Cortex of kidney (tissue), 1 donor: ENCODE measurements at places on chromosomes 7 and 10.

DNA sequence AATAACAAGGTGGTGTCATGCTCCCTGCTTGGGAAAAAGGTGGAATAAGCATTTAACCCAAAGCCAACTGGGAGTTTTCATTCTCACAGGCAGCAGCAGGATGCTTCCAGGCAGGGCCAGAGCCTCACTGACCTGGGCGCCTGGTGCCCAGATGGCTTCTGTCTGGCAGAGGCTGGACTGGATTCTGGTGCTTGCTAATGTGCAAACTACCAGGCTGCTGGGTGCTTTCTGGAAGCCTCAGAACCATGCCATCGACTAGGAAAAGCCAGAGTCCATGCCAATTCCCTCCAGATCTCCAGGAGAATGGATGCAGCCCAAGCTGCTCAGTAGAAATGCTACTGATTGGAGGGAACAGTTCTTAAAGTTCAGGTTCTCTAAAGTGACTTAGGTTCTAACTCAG, 36.2 kb downstream of the VIPR2 start:
- DNase-seq = no peak

DNA sequence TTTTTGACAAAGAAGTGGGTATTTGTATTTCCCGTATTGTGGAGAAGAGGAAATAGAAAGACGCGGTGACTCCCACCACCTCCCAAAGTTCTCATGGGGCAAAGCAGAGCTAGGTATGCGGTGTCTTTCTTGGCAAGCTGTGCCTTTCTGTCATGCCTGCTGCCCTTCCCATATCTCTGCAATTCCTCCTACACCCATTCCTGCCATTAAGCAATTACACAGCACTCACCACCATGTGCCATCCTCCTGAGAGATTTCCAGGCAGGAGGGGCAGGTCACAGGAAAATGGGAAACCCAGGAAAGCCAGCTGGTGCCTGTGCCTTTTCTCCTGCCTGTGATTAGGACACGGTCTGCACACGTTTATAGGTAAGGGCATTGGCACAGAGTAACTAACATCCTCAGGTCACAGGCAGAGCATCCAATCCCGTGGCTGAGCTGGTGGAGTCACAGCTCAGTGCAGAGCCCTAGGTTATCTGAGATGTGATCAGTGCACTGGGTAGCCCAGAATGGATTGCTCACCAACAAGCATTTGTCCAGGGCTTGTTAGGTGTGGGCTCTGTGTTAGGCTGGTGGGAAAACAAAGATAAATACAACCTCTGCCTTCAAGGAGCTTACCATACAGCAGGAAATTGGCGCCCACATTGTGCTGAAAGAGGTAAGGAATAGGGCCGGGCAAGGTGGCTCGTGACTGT, 9.4 kb upstream of the CRTAC1 start:
- no peak for DNase-seq

DNA sequence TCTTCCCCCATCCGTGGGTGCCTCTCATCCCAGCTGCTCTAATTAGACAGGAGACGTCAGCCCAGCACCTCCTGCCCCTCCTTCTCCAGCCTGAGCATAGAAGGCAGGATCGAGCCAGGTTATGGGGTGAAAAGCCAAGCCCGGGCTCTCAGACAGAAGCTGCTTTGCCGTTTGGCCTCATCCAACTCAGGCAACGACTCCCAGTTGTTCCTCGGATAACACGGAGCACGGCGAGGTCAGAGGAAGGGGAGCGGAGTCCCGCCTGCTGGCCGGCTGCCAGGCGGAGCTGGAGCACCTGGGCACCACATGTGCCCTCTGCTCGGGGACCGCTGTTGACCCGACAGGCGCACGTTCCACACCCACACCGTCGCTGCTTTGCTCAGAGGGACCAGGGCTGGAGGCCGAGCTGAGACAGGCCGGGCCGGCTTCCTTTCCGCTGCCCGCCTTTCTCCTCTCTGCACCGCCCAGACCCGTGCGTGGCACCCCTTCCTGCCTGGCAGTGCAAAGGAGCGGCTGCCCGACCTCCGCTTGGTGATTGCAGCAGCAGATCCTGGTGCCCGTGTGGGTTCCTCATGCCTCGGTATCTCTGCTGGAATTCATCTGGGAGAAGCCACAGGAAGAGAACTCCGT, 21.6 kb upstream of the UNCX start:
- no peak for DNase-seq

- no peak for DNase-seq
Measured at GRCh38 chr7:155381852-155382801, 75.8 kb upstream of the EN2 start.

- DNase-seq = no peak
Measured at GRCh38 chr10:69715156-69715898, 85.3 kb downstream of the FAM241B start.

- no peak for DNase-seq
Measured at GRCh38 chr10:19775296-19775695, 40.9 kb upstream of the PLXDC2 start.

DNA sequence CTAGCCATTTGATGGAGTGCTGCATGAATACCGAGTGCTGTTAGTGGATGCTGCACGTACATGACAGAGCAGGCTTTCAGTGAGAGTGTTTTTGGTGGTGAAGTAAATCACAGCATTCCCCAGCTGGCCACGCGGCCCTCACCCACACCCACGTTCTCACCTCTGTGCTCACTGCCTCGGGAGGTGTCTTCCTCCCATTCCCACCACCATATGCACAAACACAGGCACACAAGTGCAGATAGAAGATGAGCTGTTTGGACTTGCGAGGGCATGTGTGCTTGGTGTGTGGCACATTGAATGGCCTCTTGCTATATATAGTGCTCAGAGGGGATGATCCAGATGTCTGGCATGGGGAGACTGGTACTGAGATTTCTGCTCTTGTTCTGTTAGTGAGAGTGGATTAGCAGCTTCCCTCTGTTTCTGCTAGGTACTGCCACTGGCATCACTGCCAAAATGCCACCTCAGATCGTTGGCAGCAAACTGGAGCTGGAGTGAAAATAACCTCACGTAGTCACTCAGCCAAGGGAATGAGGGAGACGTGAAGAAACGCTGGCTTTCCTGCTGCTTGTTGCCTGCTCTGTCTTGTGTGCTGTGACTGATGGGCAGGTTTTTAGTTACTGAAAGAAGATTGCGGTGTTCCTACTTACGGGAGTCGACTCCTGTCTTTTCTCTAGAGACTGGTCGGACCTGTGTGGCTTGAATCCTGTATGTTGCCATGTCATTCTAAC, 19.1 kb downstream of the DNAJB6 start:
- DNase-seq = no peak
